ENCODE measurements at places on chromosomes 3 and 15.

GRCh38 chr3:65540666-65541065 is 498.1 kb downstream of the MAGI1 start:
- no peak for DNase-seq

- DNase-seq: no peak
Measured at GRCh38 chr3:13324835-13325501, 95.2 kb downstream of the NUP210 start.

GRCh38 chr3:153503873-153504272 is 341.8 kb downstream of the RAP2B start:
- no peak for DNase-seq

DNA sequence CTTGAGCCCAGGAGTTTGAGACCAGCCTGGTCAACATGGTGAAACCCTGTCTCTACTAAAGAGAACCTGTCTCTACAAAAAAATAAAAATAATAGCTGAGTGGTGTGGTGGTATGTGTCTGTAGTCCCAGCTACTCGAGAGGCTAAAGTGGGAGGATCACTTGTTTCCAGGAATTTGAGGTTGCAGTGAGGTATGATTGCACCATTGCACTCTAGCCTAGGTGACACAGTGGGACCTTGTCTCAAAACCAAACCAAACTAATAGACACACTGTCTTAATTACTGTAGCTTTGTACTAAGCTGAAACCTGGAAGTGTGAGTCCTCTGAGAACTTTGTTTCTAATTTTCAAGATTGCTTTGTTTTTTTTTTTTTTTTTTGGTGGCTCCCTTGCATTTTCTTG is 30.4 kb downstream of the MGA start:
- no peak for DNase-seq

DNA sequence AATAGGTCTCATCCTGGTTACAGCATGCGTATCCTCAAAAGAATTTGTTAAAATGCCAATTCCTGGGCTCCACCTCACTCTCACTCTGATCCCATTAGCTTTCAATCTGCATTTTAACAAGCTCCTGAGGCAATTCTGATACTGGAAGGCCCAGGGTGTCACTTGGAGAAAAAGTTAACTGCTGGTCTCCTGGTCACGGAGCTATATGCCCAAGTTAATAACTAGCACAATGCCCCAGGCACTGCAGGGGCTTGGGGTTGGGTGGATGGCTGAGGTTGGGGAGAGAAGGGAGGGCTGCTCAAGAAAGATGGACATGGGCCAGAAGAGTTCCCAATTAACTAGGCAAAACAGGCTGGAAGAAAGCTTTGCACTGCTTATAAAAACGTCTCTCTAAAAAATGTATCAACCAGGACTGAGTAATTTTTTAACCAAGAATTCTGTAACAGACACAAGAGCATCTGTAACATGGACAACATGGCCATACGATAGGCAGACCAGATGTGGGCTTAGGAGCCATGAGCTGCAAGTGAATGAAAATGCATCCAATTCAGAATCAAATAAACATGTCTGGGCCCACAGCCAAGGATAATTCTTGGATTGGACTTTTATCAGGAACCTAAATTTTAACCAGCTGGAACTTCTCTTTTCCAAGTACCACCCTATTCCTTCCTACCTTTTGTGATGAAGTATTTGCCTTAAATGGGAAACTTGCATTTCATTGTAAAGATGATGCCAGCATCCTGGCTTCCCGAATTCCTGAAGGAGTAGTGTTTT is 4.2 kb downstream of the IL17RD start:
- no peak for DNase-seq

- DNase-seq: no peak
Measured at GRCh38 chr3:153856932-153857331, 264.3 kb upstream of the ARHGEF26 start.

DNA sequence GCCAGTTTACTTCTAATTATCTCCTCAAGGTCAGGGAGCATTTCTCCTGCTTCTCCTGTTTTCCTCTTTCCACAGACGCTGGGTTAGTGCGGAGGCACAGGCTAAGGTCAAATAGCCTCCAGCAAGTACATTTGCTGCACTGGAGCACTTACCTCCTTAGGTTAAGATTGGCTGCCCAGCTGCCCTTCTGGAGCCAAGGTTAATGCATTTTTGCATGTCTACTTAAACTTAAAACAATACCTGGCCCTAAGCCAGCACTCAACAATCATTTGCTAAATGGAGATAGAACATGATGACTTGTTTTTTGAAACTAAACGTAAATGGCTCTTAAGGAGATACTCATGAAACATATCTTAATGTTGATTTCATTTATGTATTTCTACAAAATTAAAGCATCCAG is 83.5 kb downstream of the SSR3 start:
- no peak for DNase-seq

- no peak for DNase-seq
Measured at GRCh38 chr15:59662260-59662659, 4.9 kb upstream of the GTF2A2 start.

DNA sequence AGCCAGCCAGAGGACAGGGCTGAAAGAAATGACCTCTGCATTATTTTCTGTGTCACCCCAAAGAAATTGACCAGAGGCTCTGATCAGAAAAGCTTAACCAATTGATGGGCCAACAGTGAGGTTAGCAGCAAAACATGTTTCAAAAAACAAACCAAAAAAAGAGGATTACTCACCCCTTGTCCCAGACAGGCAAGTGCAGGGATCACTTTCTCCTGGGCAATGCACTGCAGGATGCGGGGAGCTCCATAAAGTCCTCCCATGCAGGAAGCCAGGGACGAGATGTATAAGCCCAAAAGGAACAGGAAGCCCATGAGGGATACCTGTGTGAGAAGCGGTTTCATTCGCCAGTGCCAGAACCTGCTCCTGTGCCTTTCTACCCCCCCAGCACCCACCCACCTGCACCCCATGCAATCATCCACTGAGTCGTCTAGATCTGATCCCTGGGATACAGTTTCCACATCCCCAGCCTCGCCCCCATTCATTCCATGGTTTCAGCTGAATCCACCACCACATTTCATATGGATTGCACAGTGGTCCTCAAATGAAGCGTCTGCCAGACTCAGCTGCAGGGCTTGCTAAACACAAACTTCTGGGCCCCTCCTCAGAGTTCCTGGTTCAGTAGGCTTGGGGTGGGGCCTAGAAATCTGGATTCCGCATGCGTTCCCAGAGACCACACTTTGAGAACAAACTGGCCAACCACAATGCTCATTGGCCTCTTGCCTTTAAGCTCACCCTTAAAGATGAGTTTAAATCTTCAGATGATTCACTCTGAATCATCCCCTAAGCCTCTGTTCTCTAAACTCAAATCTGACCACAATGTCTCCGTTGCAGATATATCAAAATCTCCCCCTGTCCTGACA is 54.4 kb upstream of the HEG1 start:
- no peak for DNase-seq

- no peak for DNase-seq
Measured at GRCh38 chr15:94047566-94047965, 183.8 kb upstream of the MCTP2 start.

- no peak for DNase-seq
Measured at GRCh38 chr3:188299068-188299467, 145.1 kb downstream of the LPP start.

- DNase-seq: no peak
Measured at GRCh38 chr15:99963096-99963825, 230.0 kb upstream of the LYSMD4 start.

GRCh38 chr3:183513046-183513706 is 42.3 kb downstream of the KLHL6 start:
- no peak for DNase-seq

- no peak for DNase-seq
Measured at GRCh38 chr15:56739964-56740640, 6.8 kb upstream of the ZNF280D start.

GRCh38 chr15:29570121-29570947 is 251.9 kb downstream of the TJP1 start:
- peak; percentile 66 for DNase-seq

DNA sequence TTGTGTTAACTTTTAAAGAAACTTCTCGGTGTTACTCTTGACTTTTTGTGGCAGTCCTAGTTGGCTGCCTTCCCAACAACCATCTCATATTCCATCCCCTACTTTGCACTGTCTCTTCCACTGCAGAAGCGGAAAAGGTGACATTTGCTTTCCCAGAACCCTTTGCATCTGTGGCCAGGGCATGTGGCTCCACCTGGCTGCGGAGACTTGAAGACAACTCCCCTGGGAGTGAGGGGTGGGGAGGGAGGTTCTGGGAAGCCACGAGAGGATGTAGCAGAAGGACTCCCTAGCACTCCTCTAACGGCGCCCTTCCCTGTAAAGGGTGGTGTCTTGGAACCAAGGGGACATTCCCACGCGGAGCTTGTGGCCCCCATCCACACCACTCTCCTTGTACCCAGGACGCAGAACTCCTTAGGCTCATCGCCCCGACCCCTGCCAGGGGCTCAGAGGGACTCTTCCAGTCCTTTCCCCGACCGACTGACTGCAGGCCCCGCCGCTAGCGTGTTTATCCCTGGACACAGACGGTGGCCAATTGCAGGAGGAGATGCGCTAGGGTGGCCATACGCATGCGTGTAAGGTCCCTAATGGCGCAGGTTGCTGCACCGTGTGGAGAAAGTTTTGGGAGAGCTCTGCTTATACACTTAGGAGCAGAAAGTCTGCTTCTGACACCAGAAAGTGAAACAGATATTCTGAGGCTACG is 33.2 kb upstream of the SECISBP2L start:
- no peak for DNase-seq

DNA sequence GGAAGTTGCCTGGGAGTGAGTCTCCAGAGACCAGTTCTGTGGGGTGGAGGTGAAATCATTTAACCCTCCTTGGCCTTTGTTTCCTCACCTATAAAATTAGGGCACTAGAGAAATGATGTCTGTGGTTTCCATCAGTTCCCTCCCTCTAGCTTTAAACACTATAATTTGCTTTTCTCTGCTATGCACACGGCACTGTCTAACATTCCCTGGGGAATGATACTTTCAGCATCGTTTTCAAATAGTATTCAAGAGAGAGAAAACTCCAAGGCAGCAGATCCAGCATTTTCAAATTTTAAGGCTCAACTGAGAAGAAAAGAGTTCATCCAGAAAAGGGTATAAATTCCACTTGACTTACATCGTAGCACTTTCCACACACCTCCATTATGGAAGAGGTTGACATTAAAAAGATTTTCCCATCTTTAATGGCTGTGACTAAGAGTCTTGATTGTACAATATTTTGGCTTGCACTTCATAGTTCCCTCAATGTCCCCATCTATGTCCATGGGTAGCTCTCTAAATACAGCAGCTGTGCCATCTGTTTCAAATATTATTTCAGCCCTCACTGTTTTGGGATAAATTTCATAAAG is 137.7 kb upstream of the ZPLD1 start:
- no peak for DNase-seq

GRCh38 chr15:98398056-98398455 is 250.3 kb upstream of the IGF1R start:
- no peak for DNase-seq

DNA sequence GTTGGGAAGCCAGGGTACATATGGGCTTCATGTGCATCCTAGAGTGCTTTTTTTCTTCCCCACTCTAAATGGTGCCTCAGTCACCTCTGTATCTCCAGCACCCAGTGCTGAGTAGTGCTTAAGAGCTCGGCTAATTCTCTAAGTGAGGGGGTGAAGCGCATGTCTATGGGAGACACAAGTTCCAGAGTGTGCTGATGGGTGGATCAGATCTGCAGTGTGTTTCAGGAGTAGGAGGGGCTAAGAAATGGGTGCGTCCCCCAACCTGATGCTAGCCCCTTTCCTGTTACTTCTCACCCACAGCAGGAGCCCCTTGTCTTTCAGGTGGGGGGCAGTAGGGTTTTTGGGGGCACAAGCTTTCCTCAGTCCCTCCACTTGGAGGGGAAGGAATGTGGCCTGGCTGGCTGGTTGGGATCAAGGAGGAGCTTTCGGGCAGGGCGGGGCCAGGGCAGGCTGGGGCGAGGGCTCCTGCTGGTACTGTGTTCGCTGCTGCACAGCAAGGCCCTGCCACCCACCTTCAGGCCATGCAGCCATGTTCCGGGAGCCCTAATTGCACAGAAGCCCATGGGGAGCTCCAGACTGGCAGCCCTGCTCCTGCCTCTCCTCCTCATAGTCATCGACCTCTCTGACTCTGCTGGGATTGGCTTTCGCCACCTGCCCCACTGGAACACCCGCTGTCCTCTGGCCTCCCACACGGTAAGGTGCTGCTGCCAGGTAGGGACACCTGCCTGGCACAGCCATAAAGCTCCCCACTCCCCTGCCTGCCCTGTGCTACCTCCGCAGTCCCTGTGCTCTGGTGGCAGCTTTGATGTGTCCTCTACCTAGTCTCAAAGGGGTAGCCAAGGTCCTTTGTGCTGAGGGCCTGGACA is at the start of gene IL17RE:
IL17RE (plus strand) TSS at position 477 of the 866 bp plus-strand sequence; CDS start at position 562, 85 bp downstream.
- DNase-seq: peak; percentile 57

DNA sequence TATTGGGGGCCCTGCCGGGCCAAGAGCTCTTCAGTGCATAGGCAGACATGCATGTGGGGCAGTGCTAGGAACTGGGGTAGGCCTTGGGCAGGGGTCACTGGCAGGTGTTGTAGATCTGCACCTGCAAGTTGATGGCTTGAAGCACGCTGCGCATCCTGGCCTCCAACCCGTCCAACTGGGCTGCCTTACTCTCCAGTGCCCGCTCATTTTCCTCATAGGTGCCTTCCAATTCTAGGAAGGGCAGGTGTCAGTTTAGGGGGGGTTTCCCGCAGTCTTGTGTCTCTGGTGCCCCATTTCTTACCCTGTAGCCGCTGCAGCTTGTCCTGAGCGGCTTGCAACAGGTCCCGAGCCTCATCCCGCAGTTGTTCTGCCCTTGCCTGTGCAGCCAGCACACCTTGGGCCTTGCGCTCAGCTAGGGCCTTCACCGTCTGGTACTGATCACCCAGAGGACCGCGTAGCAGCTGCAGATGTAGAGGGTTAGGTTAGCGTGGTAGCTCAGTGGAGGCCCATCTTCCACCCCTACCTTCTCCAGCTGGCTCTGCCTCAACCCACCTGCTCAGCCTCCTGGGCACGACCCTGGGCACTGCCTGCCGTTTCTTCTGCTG is 611 bp upstream of the USP19 start:
- DNase-seq: no peak

GRCh38 chr15:62750471-62750870 is 292.1 kb upstream of the TPM1 start:
- DNase-seq: no peak

DNA sequence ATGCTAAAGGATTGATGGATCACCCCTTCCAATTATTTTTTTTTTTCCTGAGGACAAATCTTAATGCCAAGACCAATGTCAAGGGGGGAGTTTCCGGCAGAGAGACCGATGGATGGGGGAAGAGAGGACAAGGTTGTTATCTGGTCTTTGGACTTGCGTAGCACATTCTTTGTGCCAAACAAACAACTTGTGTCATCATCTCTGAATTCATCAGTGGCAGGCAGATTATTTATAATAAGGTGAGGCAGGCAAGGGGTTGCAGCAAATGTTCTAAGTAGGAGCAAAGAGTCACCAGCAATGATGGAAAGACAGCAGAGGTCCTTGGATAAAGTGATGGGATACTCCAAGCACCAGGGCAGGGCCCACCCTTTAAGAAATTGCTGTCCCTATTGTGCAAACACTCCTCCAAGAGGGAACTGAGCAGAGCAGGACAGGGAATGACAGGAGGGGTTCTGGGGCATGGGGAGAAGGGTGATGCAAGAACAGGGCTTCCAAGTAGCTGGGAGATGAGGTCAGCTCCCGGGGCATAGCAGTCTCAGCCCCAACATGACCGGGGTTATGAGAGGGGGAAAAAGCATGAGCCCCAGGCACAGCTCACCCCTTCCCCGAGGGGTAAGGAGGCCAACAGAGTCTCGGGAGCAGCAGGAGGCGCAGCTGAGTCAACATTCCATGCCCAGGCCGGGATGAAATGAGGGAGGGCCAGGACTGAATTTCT is 57.4 kb downstream of the ANXA2 start:
- DNase-seq: no peak

GRCh38 chr3:56055546-56055945 is 412.7 kb downstream of the ERC2 start:
- no peak for DNase-seq

- no peak for DNase-seq
Measured at GRCh38 chr3:37096288-37096687, 78.1 kb downstream of the LRRFIP2 start.
